Gastroesophageal sphincter (tissue), 4 donors: ENCODE measurements at places on chromosomes 11 and 22. TPM values are rescaled to one million over a fixed set of nuclear protein-coding genes. Genes with fewer than 3 reads are reported as not detected.

Gene MYOD1
- not detected for total RNA-seq

Gene EIF3F
- 261 TPM for total RNA-seq

Gene F2
- total RNA-seq: 3.6 TPM

Gene CLDN5
- total RNA-seq: 124 TPM

Gene MMP8
- not detected for total RNA-seq

Gene IGLL1
- not detected for total RNA-seq

Gene CCDC81
- total RNA-seq: not detected

Gene UBTFL1
- not detected for total RNA-seq

Gene GALNT18
- 21.1 TPM for total RNA-seq

Gene MYO7A
- 11.8 TPM for total RNA-seq
